ENCODE measurements at places on chromosomes 7 and 10.

DNA sequence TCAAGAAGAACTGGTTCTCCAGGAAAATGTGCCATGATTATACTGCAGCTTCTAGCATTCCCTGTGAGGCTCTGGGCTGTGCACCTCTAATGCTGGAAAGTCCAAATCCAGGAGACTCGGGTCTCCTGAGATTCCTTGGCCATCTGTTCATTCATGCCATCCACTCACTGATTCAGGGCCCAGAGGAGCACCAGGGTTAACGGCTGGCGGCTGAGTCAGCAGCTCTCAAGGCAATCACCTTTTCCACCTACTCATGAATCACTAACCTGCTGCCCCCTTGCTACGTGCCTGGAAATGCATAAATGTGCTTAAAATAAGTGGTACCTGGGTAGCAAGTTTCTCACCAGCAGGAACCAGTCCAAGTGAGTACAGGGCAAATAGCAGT lies 132.7 kb downstream of the KCNMA1 start:
- peaks cover 61% of the 10 kb centered on the region for H3K4me1 ChIP-seq
- no peaks in the 10 kb centered on the region for H3K27me3 ChIP-seq
- no peak overlapping the region for H3K4me3 ChIP-seq
- H3K36me3 ChIP-seq: no peaks in the 10 kb centered on the region
- peak overlapping the region; percentile 67 for H3K27ac ChIP-seq

GRCh38 chr10:59339351-59339750 lies 23.0 kb downstream of the FAM13C start:
- H3K27ac ChIP-seq: no peak overlapping the region
- peaks cover 19% of the 10 kb centered on the region for H3K4me1 ChIP-seq
- H3K4me3 ChIP-seq: no peak overlapping the region
- DNase-seq: no peak

- DNase-seq: peak; percentile 61
- H3K36me3 ChIP-seq: no peaks in the 10 kb centered on the region
- no peak overlapping the region for H3K4me3 ChIP-seq
- peaks cover 38% of the 10 kb centered on the region for H3K27me3 ChIP-seq
Observed at GRCh38 chr10:112140110-112140970, 43.2 kb downstream of the GPAM start.

DNA sequence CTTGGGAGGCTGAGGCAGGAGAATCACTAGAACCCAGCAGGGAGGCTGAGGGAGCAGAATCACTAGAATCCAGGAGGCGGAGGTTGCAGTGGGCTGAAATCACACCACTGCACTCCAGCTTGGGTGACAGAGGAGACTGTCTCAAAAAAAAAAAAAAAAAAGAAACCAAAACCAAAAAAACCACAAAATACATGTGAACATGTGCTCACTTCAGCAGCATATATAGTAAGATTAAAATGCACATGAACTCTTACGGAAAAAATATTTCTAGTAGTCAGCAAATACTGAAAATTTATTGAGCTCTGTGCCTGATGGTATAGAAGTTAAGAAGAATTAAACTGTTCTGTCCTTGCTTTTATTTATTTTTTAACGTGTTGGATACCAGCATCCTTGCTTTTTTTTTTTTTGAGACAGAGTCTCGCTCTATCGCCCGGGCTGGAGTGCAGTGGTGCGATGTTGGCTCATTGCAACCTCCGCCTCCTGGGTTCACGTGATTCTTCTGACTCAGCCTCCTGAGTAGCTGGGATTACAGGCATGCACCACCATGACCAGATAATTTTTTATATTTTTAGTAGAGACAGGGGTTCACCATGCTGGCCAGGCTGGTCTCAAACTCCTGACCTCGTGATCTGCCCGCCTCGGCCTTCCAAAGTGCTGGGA lies 9.6 kb upstream of the ZNF487 start:
- no peak overlapping the region for H3K27ac ChIP-seq
- H3K27me3 ChIP-seq: no peaks in the 10 kb centered on the region
- no peak for DNase-seq
- H3K4me3 ChIP-seq: no peak overlapping the region

- no peaks in the 10 kb centered on the region for H3K27me3 ChIP-seq
- DNase-seq: no peak
- H3K4me3 ChIP-seq: no peak overlapping the region
- no peaks in the 10 kb centered on the region for H3K36me3 ChIP-seq
- no peak overlapping the region for H3K27ac ChIP-seq
- H3K4me1 ChIP-seq: peaks cover 18% of the 10 kb centered on the region
Observed at GRCh38 chr10:45466784-45467183, 92.8 kb downstream of the ALOX5 start.

DNA sequence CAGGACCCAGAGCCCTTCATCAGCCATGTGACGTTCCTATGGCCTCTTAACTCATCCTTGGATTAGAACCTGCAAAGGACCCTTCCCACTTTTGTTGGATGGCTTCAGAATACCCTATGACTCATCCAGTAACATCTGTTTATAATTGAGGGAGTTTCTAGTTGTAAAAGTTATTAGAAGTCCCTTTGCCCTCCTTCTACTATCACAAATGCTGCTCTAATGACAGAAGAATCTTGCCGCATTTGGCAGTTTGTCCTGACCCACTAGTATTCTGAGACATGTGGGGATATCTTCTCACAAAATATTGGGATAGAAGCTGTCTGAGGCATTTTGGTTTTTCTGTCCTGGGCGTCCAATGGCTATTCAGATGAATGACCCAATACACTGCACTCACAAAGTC lies 251.8 kb upstream of the TMEM72 start:
- no peaks in the 10 kb centered on the region for H3K36me3 ChIP-seq
- H3K4me1 ChIP-seq: no peaks in the 10 kb centered on the region
- no peak for DNase-seq
- no peak overlapping the region for H3K27ac ChIP-seq
- H3K27me3 ChIP-seq: peaks cover 7% of the 10 kb centered on the region

DNA sequence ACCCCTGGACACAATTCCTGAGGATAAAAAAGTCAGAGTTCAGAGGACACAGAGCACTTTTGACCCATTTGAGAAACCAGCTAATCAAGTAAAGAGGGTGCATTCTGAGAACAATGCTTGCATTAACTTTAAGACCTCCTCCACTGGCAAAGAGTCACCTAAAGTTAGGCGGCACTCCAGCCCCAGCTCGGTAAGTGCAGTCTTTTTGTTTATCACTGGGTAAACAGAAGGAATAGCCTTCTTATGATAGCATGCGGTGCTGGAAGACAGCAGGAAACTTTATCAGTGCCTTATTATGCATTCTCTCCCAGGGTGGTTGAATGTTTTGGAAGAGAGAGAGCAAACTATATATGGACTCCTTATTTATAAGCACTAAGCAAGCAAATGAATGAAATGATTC lies 130.5 kb downstream of the CDK14 start:
- H3K27ac ChIP-seq: no peak overlapping the region
- H3K4me3 ChIP-seq: no peak overlapping the region
- no peak for DNase-seq
- H3K36me3 ChIP-seq: peaks cover 19% of the 10 kb centered on the region
- peaks cover 5% of the 10 kb centered on the region for H3K4me1 ChIP-seq

- H3K36me3 ChIP-seq: peaks cover 2% of the 10 kb centered on the region
- H3K27me3 ChIP-seq: no peaks in the 10 kb centered on the region
- peaks cover 11% of the 10 kb centered on the region for H3K4me1 ChIP-seq
- no peak overlapping the region for H3K27ac ChIP-seq
Observed at GRCh38 chr7:27686315-27686714, 23.6 kb upstream of the HIBADH start.

GRCh38 chr10:73159038-73159648 lies 8.7 kb downstream of the ECD start:
- H3K4me1 ChIP-seq: no peaks in the 10 kb centered on the region
- no peak overlapping the region for H3K27ac ChIP-seq
- DNase-seq: no peak
- H3K4me3 ChIP-seq: no peak overlapping the region

DNA sequence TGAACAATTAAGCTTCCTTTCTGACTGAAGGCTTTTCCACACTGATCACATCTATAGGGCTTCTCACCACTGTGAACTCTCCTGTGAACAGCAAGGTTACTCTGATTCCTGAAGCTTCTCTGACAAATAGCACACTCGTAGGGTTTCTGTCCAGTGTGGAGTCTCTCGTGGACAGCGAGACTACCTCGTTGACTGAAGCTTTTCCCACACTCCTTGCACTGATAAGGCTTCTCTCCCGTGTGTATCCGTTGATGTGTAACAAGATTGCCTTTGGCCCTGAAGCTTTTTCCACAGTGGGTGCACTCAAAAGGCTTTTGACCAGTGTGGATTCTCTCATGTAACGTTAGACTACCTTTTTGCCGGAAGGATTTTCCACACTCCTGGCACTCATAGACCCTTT lies 4.4 kb downstream of the ZNF32 start:
- H3K36me3 ChIP-seq: peaks cover 63% of the 10 kb centered on the region
- H3K4me1 ChIP-seq: peaks cover 7% of the 10 kb centered on the region
- H3K4me3 ChIP-seq: no peak overlapping the region
- no peak overlapping the region for H3K27ac ChIP-seq
- no peak for DNase-seq
- no peaks in the 10 kb centered on the region for H3K27me3 ChIP-seq

DNA sequence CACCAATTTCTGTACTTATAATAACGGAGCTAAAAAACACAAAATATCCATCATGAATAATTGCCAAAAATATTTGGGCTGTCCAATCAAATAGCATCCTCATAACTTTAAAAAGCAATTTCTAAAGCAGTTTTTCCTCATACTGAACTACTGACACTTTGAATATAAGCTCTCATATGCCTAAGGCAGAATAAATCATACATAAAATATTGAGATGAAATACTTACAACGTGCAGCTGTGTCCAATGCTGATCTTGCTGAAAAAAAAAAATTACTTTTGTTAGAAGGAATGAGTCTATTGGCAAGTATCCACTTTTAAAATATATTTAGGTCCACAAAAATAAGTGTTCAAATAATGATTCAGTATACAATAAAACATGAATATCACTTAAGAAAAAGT lies 24.2 kb downstream of the FAM3C start:
- peaks cover 25% of the 10 kb centered on the region for H3K36me3 ChIP-seq
- peaks cover 42% of the 10 kb centered on the region for H3K4me1 ChIP-seq
- H3K27ac ChIP-seq: peak overlapping the region; percentile 17
- DNase-seq: no peak
- H3K27me3 ChIP-seq: no peaks in the 10 kb centered on the region

DNA sequence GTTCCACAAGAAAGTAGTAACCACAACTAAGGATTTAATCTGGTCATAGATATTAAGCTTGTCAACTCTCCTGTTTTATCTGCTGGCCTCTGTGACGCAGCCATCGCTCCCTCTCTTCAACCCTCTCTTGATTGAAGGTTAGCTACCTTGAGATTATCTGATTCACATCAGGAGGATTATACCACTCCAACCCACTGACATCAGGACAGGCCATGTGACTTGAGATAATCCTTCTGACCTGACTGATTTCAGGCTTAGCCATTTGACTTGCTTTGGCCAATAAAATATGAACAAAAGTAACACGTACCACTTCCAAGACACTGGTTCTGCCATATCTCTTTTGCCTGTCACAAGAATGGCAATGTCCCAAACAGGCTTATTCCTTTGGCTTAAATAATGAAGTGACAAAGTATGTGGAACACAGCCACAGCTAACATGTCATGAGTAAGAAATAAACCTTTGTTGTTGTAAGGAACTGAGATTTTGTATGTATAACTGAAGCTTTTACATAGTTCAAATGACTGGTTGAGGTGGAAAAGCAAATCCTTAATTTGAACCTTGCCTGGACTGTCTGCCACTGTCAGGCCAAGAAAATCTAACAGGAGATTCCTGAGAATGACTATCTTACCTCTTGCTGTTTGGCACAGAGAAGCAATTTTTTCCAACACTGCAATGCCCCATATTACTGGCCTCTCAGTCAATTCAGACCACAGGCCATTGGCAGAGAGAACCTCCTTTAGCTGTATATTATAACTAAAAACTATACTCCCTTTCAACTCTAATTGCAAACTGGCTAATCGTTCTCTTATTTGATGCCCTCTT lies 13.9 kb downstream of the ZNF438 start:
- H3K27me3 ChIP-seq: no peaks in the 10 kb centered on the region
- DNase-seq: no peak
- peaks cover 3% of the 10 kb centered on the region for H3K36me3 ChIP-seq
- H3K4me1 ChIP-seq: peaks cover 23% of the 10 kb centered on the region
- no peak overlapping the region for H3K4me3 ChIP-seq

DNA sequence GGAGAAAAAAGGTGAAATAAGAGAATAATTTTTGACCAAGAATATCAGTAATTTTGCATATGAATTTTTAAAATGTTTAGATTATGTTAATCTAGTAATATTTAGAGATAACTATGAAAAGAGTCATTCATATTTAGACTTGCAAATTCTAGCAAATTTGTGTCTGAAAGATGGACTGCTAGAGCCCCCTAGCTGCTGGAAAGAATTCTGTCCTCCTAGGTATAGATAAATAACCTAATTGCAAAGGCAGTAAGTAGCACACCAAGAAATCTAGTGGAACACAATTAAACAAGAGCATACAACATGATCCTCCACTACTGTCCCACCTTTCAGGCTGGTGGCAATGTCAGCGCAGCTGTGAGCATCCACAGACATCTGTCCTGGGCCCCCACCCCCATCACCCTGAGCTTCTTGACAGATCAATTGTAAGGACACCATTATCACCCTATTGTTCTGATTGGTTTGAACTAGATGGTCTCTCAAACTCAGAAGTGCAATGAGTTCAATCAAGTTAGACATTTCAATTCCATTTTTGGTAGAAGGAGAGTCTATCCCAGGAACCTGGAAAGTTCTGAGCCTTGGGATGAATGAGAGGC lies 15.0 kb upstream of the GFRA1 start:
- no peak for DNase-seq
- H3K27ac ChIP-seq: no peak overlapping the region

DNA sequence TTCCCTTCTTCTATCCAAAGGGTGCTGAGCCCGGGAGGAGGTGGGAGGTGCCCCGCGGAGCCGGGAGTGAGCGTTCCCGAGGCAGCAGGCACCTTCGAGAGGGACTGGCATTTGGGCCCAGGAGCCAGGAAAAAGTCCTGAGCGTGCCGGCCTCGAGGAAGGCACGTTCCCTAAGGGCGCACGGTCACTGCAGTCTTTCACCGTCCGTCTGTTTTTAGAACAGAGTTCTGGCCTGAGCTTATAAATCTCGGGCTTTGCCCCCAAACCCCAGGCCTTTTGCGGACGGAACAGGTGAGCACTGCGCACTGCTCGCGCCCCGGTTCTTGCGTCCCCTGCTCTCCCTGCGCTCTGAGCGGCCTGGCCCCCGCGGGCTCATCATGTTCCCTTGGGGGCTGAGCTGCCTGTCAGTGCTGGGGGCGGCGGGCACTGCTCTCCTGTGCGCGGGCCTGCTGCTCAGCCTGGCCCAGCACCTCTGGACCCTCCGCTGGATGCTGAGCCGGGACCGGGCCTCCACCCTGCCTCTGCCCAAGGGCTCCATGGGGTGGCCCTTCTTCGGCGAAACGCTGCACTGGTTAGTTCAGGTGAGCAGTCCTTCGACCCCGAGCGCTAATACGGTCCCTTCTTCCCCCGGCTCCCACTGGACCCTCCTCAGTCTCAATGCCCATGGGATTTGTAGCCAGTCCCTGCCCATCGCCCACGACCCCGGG lies 442 bp downstream of the CYP26C1 start:
- peaks cover 18% of the 10 kb centered on the region for H3K36me3 ChIP-seq
- H3K27ac ChIP-seq: no peak overlapping the region
- H3K4me3 ChIP-seq: no peak overlapping the region
- no peak for DNase-seq
- peaks cover 12% of the 10 kb centered on the region for H3K4me1 ChIP-seq
